CD4-positive, alpha-beta T cell treated with Interleukin-15 for 4 hours (primary cell): ENCODE measurements at places on chromosomes 5 and 9.
A peak's percentile ranks its signal among the peaks of the same experiment; 100 is the strongest.

- no peak for DNase-seq
These were observed 777 bp downstream of the GPSM1 start for GRCh38 chr9:136328011-136328621.

GRCh38 chr9:68802525-68803015 lies 97.5 kb downstream of the PIP5K1B start:
- no peak for DNase-seq

GRCh38 chr5:82511134-82511533 lies 233.0 kb upstream of the RPS23 start:
- DNase-seq, result no peak

DNA sequence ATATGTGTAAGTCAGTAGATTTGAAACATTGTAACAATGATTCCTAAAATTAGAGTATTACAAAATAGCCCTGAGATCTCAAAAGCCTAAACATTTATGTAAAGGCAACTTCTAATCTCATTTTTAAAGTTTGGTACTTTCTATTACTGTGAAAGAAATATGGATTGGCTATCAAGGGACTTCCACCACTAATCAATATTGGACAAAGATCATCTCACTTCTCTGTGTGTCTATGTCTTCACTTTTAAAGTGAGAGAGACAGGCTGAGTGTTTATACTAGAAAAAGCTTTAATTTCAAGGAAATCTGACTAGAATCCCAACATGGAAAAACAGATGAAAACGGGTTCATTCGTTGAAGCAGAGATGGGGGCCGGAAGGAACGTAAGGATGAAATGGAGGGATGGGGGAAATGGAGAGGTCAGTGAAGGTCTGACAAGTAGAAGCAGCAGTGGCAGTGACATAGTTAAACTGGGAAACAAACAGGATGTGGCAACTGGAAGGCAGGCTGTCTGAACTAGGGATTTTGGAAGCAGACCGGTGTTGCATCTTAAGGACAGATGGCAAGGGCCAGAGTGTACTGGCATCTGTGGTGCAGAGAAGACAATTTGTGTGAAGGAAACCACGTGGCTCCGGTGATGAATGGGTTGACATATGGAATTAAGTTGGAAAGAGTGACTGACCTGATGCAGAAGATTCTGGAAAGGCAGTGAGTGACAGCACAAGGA lies 60.8 kb downstream of the PDE4D start:
- DNase-seq, result no peak

- no peak for DNase-seq
These were observed 19.2 kb upstream of the PLIN2 start for GRCh38 chr9:19146441-19147024.

- peak; percentile 52 for DNase-seq
These were observed 36.4 kb downstream of the GLT6D1 start for GRCh38 chr9:135602789-135603481.

DNA sequence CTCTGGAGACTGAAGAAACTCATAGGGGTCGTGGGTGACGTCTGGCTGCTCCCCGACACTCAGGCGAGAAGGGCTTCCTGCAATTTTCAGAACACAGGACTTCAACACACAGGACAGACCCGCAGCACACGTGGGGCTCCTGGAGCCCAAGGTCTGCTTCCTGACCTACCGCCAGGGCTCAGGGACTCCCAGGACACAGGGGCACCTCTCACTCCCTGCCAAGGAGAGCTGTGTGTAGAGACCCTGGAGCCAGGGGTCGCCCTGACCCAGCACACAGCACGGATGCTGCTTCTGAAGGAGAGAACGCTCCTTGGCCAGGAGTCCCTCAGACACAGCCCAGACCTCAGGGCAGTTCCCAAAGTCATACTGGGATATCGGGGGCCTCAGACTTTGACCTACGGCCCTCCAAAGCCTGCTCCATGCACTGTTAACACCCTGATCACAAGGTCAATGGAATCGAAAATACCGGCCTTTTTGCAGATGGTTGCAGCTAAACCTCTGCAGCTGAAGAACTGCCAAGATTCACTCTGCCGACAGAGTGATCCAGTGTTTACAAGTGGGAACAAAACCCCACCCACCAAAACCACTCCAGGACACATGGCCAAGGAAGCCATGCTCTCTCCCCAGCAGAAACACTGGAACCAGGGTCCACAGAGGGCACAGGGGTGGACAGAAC lies 13.8 kb upstream of the ZDHHC11 start:
- no peak for DNase-seq

DNA sequence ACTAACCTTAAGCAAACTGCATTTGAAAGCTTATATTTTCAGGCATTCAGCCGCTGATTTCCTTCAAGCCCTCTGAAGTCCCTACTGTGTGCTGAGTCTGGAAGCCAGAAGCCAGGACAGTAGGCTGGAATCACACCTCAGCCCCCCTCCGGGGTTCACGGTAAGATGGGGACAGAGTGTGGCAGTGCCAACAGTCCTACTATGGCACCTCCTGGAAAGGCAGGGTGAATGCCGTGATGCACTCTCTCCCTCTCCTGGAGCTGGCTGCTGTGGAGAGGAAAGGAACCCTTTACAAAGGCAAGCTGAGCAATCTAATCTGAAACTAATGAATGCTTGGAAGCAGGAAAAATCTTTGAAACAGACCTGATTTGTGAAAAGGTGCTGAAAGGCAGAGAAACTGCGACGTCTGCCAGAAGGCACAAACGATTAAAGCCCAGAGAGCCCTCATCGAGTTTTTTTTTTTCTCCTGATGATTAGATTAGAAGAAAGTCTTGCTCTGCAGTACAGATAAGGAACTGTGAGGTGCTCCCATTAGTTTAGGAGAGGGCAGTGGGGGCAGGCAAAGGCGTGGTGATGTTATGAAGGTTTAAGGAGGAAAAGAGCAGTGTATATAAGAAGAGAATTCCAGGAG lies 21.0 kb downstream of the ANKH start:
- DNase-seq, result no peak

DNA sequence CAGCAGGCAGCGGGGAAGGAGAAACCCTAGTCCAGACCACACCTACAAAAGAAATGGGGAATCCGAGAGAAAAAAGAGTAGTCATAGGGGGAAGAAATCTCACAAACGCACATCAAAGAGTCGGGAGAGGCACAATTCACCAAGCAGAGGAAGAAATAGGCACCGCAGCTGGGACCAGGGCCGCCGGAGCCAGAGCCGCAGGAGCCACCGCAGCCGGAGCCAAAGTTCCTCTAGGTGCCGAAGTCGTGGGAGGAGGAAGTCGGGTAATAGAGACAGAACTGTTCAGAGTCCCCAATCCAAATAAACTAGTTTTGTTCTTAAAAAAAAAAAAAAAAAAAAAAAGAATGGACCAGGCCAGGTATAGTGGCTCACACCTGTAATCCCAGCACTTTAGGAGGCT lies 29.3 kb downstream of the REEP5 start:
- no peak for DNase-seq
